CD8-positive, alpha-beta T cell (primary cell): ENCODE measurements at places on chromosomes 1 and 21.

DNA sequence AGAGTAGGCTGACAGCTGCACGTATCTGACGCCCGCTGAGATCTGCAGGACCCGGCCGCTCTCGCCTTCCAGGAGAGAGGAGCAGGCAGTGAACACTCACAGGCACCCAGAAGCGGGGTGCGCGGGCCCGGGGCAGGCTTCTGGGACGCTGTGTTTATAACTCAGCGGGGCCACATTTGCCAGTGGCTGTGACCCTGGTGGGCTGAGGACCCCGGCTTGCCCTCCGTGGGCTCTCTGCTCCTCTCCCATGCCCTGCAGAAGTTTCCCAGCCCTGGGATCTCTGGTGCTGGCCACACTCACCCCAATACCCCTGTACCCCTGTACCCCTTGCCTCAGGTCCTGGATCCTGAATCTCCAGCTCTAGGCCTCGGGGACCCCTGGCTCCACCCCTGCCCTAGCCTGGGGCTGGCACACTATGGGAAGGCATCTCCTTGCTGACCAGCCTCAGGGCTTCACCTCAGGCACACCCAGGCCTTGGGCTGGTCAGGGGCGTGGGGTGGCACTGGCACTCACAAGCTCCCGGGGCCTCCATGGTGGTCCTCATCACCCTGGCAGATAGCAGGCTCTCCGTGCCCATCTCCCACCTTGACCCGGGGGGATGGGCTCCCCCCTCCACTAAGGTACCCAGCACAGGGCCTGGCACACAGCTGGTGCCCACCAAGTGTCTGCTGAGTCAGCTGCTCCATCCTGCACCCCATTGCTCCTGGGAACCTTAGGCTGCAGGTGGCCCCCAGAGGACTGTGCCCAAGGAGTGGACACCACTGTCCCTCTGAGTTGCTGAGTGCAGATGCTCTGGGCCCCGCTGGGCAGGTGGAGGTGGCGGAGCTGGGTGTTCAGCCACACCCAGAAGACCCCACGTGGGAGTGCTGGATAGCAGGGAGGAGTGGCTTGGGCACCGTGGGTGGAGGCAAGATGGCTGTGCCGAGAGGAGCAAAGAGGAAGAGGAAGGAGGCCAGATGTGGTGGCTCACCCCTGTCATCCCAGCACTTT, 32.4 kb downstream of the MORN1 start:
- DNase-seq = no peak

- no peak for DNase-seq
Measured at GRCh38 chr1:5688081-5689077, 303.8 kb downstream of the NPHP4 start.

GRCh38 chr1:161070761-161071160, 1.1 kb upstream of the ARHGAP30 start:
- DNase-seq = no peak

- DNase-seq = no peak
Measured at GRCh38 chr1:221993444-221993948, 251.6 kb upstream of the DUSP10 start.

GRCh38 chr1:84386716-84387479, 11.4 kb upstream of the DNASE2B start:
- DNase-seq = no peak

DNA sequence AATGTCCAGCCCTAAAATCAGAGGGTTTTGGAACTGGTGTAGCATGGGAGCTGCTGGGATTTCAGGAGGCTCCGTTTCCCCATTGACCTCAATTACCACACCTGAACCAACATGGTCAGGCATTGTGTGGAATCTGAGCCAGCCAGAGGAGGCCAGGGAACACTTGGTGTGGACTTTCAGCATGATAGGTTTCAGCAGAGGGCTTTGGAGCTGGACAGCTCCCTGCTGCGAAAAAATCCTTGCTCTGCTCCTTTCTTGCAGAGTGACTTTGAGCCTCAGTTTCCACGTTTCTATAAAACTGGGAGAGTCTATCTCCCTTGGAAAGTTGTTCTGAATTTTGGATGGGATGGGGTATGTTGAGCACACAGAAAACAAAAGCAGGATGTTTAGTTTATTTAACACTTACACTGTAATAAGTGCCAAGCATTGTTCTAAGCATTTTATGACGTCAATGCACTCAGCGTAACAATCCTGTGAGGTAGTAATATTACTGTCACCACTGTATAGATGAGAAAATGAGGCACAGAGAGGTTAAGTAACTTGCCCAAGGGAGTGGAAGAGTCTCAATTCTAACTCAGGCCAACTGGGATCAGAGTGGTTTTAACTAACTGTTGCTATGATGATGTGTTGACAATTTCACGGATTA, 168.0 kb downstream of the GRIK3 start:
- DNase-seq = no peak
